Stimulated activated CD8-positive, alpha-beta memory T cell treated with anti-CD3 and anti-CD28 coated beads, Interleukin-4, amount 100 ng/mL, for 1 hour (primary cell): ENCODE measurements at places on chromosomes 11 and 22.

DNA sequence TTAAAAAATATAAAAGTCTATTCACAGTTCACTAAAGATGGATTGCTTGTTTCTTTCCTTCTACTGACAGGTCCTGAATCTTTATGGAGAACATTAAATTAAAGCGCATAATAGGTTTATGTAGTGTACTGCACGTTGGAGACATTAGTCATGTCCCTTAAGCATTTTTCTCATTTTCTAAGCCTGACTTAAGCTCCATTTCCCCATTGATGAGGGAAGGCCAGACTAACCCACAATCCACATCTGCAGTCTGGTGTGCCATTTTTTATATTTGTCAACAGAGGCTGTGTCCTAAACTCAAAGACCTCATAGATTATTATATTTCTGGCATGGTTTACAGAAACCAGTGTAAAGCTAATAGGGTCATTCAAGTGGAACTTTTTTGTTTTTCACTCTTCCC lies 39.9 kb downstream of the CADM1 start:
- DNase-seq = no peak

DNA sequence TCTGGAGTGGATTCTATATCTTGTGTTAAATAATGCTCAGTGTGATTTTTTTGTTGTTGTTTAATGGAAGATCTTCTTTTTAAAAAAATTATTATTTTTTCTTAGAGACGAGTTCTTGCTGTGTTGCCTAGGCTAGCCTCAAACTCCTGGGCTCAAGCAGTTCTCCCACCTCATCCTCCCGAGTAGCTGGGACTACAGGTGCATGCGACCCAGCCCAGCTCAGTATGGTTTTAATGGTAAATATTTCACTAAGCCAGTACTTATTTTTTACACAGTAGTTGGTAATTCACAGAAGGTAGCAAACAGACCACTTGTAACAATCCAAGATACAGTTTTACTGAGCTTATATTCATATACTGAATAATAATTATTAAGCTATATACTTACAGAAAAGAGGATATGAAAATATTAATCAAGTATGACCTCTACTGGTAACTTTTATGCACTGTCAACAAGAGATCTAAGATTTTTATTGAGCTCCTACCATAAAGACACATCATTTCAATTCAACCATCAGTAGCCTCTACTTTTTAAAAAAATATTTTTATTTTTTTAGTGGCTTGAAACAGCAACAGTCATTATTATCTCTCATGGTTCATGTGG lies 6.1 kb upstream of the CD59 start:
- DNase-seq = no peak

DNA sequence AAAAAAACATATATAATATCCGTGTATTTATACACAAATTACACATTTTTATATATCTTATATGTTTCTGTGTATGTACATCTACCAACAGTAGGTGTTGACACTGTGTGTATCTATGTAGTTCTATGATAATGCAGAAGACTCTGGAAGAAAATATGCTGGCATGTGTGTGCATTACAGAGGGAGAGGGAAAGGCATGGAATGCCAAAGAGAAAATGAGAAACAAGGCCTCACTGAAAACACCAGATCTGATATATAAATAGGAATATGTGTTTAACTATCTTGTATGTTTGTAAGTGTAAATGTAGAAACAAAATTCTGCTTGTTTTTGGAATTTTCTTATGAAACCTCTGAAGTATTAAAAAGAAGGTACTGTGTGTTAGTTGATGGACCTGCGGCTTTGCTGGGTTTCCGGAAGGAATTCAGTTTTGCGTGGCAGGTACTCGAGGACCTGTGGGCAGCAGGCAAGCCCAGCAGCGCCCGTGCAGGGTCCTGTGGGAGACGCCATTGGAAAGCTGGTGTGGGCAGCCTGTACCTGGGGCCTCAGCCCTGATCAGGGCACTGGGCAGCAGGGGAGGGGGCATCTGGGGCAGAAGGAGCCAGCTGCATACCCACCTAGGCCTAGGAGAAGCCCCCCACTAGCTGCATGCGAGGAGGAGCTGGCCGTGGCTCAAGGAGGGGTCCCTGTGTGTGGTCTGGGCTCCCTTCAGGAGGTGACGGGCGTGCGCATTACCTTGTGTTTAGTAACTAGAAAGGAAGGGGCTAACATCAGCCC lies 7.6 kb upstream of the TRMU start:
- DNase-seq = no peak

- DNase-seq = no peak
Measured at GRCh38 chr22:30223303-30223702, 23.3 kb downstream of the LIF start.

- DNase-seq = no peak
Measured at GRCh38 chr11:111448831-111449557, 63.2 kb downstream of the BTG4 start.

DNA sequence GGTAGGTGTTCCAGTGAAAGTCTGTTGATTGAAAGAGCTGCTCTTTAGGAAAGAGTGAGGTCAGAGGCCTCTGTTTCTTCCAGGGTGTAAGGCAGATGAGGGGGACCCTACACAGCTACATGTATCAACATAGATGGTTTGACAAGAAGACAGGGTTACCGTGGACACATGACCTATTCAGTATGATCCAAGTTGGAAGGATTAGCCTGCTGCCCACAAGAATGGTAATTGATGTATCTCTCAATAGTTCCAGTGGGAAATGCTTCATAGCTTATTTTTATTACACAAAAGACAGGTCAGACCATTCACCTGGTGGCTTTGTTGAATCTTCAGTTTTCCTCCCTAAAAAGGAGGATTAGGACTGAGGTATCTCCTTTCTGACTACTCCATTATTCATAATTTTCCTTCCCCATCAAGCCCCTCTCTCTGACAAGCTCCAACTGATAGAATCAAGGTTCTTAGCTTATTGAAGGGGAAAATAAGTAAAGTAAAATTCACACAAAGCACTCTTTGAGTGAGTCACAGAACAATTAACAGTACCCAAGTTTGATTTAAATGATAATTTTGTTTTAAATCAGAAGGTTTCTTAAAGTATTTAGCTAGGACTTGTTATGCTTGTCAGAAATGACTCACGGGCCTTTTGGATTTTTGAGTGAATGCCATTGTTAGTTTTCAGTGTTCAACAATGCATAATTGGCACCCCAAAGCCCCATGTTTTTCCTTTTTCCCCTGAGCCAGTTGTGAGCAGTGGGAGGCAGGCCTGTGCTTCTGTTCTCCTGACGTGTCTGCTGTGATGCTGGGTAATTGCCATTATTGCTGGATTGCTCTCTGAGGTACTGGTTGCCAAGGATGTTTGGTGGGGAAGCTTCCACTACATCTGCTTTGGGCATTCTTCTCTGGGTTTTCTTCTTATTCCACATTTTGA lies 373.2 kb downstream of the DDX10 start:
- no peak for DNase-seq

DNA sequence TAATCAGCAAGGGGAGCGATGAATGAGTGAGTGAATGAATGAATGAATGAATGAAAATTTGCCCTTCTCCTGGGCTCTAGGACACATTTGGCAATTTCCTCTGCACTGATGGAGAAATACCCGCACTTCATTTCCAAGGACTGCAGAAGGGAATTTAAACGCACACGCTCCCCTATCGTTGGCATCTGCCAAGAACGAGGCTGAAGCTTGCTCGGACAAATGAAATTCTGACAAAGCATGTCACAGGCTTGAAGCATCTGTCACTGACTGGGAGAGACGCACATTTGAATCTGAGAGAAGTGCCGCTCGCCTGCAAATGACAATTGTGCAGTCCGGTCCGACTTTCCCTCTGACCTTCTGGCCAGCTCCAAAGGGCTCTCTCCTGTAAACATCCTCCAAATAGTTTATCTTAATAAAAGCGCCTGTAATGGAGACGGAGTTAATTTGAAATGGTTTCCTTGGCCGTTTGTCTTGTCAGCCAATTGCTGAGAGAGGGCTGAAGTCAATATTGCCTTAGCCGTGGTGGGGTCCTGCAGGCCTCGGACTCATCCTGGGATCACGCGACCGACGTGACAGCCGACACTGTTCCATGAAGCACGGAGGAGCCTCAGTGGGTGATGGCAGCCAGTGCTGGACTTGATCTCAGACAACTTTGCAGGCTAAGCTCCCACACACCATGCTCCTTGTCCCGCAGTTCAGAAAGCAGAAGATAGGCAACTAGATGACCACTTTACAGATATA lies 260.7 kb downstream of the MN1 start:
- no peak for DNase-seq

GRCh38 chr11:47372422-47372821 lies 5.9 kb downstream of the SPI1 start:
- no peak for DNase-seq

DNA sequence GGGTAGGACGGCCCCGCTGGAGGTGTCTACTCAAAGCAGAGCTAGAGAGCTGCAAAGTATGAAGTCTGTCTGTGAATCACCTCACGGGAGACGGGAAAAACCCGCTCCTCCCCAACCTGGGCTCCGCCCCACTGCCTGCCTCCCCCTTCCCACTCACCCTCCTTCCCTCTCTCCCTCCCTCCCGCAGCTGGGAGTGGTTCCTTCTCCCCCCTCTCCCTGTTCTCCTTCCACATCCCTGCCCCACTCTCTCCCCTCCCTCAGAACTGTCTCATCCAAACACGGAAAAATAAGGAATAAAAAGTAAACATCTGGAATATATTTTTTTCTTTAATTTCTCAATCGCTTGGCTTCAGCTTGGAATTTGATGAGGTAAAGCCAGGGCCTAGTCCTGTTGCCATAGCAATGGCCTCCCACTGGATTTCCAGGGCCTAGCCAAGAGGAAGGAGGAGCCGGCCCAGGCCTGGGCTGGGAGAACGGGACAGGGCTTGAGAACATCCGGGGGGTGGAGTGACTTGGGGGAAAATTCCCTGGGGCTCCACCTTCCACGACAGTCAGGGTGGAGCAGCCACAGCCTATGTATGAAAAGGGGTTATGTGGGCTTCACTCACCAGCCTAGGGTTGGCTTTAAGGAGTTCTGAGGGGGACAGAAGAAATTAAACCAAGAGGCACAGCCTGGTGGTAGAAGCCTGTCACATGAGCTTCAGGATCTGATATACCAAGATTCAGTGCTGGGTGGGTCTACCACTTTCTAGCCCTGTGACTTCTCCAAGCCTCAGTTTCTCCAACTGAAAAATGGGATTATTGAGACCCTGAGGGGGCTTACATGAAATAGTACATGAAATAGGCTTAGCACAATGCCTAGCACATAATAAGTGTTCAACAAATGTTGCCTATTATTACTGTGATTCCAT lies 2.2 kb downstream of the TNKS1BP1 start:
- no peak for DNase-seq

DNA sequence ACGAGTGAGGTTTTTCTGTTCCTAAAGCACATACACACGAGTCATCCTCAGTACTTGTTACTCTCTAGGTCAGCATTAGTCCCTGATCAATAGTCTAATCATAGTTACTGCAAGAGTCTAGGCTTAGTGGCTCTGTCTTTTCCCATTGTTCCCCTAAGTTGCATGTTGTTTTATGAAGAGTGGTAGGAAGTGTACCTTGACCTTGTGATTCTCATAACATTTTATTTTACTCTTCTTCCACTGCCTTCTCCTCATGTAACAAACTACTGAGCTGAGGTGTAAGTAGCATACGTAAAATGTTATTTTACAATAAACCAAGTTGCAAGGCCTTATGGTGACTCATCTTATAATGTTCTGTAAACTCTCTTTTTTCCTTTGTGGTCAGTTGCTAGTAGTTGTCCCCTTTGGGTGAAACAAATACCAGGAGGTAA lies 15.0 kb downstream of the METTL15 start:
- DNase-seq = no peak

- no peak for DNase-seq
Measured at GRCh38 chr11:86978247-86978646, 23.1 kb upstream of the FZD4 start.

DNA sequence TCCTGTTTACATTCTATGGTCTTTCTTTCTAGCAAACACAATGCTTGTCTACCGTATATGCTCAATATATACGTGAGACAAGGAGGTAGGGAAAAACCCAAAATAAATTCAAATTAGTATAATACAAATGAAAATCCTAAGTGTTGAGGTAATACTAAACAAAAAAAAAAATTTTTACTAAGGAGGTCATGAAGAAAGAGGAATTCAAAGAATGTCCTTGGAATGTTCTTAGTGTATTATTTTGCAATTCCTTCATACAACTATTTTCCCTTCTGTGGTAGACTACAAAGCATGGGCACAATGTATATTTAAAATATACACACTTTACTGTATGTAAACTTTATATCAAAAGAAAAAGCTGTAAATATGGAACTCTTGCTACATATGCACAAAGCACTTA lies 36.4 kb downstream of the PIK3C2A start:
- DNase-seq = no peak

- no peak for DNase-seq
Measured at GRCh38 chr11:31968461-31969358, 122.2 kb upstream of the RCN1 start.

- no peak for DNase-seq
Measured at GRCh38 chr11:27873664-27874063, 173.4 kb upstream of the BDNF start.

DNA sequence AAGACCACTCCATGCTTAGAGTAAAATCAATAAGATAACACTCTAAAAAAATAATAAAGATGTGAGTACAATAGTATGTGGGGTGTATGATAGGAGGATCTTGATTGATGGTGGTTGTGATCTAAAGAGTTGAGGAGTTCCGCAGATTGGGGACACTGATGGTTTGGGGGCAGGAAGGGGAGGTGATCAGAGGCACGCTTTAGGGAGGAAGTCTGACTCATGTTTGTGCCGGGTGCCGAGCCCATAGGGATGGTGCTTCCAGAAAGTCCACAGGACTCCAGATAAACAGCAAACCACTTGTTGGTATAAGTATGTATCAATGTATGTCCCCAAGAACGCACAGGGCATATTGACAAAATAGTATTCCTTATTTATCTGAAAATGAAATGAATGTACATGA lies 27.5 kb downstream of the LINC01488 start:
- no peak for DNase-seq

GRCh38 chr11:103029401-103029800 lies 62.6 kb downstream of the DCUN1D5 start:
- no peak for DNase-seq

DNA sequence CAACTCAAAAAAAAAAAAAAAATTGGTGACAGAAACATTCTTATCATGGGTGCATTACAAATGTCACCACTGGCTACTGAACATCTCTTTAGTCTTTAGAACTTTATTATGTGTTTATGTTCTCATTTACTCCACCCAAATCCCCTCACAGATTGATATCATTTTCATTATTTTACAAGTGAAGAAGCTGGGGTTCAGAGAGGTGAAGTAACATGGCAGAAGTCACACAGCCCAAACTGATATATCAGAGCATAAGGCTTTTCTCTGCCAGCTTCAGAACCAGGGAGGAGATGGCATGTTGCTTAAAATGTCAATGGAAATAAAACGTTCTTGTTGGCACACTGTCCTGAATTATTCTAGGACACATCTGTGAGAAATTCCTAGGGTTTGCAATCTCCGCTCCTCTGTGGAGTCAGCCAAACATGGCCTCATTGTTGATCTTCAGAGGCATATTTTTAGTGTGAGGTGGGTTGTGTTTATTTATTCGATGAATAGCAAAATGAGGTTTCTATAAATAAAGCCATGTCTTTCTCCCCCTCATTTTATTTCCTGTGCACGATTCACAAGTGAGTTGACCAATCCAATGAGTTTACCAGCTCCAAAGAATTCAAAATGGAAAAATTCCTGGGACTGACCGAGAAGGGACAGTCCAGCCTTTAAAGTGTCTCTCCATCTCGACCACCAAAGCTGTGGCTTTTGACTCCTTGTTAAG lies 72.9 kb upstream of the ANO1 start:
- no peak for DNase-seq
